H9 (cell line): ENCODE measurements at places on chromosomes 7 and 10.

DNA sequence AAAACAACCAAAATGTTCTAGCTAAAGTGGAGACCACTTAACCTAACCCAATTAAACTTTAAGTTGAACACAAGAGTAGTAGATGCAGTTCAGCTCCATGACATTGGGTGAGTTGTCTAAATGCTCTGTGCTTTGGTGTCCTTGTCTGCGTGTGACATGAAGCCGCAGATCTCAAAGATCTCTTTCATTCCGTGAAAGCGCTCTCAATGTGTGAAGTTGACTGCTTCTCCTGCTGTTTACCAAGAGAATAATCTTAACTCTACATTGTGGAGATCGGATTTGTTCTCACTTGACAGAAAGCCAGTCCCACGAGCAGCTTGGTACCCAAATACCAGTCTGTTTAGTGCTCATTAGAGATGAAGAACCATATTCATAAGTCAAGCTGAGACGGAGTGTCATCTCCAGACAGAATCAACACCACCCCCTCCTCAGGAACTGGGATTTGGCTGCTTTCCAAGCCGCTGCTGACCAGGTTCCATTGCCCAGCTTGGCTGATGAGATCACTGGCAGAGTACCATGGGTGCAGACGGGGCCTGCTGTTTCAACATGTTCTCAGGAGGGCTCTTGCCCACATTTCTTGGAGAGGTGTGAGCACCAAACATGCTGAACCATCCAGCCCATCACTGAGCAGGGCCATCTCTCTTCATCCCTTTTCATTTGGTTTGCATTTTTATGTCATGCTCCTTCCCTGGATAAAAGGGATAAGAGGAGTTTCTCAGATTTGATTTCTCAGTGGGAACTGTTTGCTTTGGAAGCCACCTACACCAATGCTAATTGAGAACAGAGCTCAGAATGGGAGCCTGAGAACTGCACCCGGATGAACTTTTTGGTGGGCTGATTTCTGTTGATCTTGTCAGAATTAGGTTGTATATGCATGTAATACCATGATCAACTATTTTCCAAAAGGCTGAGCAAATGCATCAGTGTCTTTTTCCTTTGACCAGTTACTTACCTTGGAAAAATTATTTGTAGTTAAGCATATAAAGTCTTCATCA lies 95.8 kb upstream of the AGBL3 start:
- DNase-seq, result no peak

DNA sequence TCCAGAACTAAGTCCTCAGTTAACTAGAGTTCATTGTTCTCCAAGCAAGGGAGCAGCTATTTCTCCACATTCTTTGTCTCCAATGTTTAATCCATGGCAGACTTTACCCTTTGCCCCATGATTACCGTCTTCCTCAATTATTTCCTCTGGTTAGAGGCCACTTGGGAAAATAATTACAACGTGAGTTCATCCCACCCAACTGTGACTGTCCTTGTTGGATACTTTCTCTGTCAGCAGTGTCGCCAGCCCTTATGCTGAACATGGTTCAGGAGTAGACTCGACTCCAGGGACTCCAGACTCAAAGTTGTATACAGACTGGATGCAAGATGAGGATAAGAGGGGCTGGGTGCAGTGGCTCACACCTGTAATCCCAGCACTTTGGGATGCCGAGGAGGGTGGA lies 17.1 kb upstream of the SEPHS1 start:
- DNase-seq, result no peak

DNA sequence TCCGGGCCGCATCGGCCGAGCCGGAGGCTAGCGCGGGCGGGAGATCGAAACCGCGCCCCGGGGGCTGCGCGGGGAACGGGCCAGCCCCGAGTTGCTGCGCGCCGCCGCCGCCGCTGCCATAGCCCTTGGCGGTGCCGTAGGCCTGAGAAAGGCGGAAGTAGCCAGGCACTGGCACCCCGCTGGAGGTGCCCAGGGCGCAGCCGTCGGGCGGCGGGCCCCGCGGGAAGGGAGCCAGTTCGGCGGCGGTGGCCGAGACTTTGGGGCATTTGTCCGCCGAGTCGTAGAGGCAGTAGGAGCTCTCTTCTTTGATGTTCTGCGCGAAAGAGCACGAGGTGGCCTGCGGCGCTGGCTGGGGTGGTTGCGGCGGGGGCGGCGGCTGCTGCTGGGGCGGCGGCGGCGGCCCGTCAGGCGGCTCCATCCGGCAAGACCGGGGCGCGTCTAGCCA lies 587 bp downstream of the HOXA10 start:
- DNase-seq, result peak; percentile 46

DNA sequence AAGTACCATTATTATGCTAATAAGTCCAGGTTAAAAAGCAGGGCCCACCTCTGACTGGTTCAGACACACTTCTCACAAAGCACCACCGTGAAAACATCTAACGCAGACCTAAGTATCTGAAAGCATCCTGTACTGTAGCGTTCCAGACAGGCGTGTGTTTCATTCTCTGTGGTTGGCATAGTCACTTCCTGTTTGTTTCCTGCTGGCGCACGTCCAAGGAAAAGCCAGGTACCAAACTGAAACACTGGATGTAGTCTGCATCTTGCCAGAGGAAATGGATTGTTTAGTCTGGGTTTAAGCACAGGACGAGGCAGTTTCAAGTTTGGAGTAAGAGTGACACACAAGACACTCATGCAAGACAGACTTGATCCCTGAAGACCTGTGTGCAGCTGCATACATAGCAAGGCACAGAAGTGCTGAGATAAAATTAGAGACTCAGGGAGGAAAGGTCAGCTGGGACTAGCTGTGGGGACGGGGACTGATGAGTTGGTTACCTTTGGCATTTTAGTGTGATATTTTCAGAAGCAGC lies 23.3 kb downstream of the BPGM start:
- no peak for DNase-seq

- no peak for DNase-seq
Observed at GRCh38 chr10:71737001-71737833, 17.6 kb upstream of the C10orf105 start.

DNA sequence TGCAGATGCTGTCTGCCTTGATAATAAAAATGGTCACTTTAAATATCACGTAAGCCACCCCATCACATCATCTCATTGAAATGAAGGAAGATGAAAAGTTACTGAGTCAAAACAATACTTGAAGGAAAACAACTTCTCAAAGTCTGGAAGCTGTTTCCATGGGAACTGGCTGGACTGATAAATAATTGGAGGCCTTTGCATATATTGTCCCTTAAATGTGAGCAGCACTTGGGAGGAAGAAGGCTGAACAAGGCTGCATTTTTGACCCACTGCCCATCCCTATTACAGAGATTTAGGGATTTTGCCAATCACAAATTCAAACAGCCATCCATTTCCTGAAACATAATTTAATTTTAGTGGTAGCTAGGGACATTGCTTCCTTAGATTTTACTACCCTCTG lies 18.2 kb upstream of the MAGI2 start:
- DNase-seq, result no peak
